ENCODE measurements at places on chromosomes 1 and 21.
A peak's percentile ranks its signal among the peaks of the same experiment; 100 is the strongest.

DNA sequence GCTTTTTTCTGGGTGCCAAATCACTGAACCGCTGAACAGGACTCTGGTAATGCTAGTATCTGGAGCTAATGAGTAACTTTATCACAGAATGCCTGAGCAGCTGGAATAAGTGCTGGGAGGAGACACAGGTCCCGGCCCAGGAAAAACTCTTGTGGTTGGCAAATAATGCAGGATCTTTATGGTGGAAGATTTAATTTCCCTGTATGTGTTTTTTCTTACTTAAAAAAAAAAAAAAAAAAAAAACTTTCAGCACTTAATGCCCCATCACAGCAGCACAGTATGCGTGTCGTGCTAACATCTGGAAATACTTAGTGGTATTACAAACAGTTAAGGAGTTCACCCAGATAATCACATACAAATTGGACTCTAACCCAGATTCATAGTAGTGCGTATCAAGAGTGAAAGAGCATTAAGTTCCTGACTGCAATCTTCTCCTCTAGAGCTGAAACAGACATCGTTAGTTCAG, 220.7 kb downstream of the TOMM20 start:
- DNase-seq = peak; percentile 81

DNA sequence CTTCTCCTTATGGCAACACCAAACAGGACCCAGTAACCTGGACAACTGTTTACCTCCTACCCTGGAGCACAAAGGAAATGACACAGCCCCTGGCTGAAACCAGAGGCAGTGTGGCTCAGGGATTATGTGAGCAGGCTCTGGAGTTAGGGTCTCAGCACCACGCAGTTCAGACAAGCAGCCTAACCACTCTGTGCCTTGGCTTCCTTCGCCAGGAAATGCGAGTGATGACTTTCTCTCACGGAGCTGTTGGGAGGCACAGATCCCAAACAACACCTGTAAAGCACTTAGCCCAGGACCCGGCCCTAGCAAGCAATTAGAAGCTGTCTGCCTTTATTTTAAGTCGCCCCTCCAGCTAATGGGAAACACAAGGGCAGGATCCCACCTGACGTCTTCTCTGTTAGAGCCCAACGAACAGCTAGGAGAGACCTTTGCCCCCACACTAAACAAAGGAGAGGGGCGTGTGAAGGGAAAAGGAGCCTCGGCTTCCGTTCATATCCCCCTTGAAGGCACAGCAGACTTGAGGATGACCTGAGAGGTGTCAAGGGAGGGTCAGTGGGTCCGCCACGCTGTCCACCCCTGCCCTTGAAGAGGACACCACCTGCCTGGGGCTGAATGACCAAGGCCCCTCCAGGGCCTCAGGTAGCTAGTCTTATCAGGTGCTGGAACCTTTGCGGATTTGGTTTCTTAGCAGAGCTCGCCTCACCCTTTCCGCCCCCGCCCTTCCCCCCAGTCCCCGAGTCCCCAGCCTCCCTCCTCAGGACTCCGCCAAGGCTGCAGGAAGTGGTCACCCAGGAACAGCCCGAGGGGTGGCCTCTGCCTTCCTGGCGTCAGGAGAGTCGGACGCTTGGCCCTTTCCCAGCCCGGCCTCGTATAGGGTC, 860 bp downstream of the TMEM63A start:
- no peak for DNase-seq

DNA sequence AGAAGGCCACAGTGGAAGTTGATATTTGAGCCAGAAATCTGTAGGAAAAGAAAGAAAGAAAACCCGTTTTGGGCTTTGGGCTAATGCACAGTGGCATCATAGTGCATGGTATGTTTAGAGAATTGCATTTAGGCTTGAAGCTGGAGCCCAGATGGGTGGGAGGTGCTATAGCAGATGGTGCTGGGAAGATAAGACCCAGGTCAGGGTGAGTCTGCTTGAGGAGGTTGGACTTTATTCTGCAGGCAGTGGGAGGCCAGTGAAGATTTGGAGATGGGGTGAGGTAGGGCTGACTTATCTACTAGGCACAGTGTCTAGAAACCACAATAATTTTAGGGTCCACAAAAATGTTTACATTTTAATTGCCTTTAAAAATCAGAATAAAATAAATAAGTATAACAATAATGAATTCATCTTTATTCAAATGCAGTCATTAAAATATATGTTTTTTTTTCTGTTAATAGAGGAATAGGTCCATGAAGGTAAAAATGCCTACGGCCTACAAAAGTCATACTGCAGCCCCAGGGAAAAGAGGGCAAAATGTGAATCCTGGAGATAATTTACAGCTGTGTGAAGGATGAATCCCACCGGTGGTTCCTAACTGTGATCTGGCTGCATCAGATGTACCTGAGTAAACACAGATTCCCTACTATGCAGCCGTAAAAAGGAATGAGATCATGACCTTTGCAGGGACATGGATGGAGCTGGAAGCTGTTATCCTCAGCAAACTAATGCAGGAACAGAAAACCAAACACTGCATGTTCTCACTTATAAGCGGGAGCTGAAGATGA, 8.7 kb downstream of the DNAJC6 start:
- peak; percentile 3 for DNase-seq

GRCh38 chr1:239731082-239731748, 344.8 kb downstream of the CHRM3 start:
- DNase-seq = no peak

- no peak for DNase-seq
These were observed 166.8 kb downstream of the ZNF281 start for GRCh38 chr1:200243042-200243437.

DNA sequence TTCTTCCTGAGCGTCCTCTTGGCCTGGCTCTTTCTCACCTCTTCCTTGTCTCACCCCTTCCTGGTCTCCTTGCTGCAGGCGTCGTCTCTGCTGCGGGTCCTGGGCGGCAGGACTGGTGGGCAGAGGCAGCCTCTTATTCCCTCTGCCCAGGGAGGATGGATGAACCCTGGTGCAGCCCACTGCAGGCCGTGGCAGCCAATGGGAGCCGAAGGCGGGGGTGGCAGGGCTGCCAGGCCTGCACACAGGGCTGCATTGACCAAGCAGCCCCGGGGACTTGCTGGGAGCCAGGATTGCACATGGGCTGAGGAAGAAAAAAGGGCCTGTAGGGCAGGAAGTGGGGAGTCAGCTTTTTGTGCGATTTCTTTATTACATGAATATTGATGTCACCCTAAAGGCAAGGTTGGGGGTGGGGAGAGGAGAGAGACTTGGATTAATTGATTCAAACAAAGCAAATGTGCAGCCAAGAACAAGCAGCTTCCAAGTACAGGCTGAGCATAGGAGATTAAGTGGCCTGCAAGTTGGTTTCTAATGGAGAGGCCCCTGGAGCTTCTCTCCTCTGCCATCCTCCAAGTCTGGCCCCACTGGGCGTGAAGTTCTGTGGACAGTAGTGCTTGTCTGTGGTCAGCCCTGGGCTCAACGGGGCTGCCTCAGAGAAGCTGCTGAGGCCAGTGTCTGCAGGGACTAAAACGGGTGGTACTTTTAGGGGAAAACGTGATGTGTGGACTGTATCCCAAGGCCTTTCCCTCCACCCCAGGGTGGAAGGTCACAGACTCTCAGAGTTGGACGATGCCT, at the start of gene S100B:
Gene S100B, minus strand, starts transcription at position 108 of the 792 bp plus-strand sequence. CDS start 2,667 bp downstream, outside the sequence.
- peak; percentile 48 for DNase-seq
